Prostate gland (tissue), 2 donors: ENCODE measurements at places on chromosomes 1 and 21. TPM values are rescaled to one million over a fixed set of nuclear protein-coding genes. Genes with fewer than 3 reads are reported as not detected.

GRCh38 chr1:116404699-116405098, 31.7 kb downstream of the ATP1A1 start:
- peak overlapping the region; percentile 13 for H3K27ac ChIP-seq
- H3K36me3 ChIP-seq, result peaks cover 29% of the 10 kb centered on the region
- no peak for DNase-seq
- H3K27me3 ChIP-seq, result no peaks in the 10 kb centered on the region
- no peak overlapping the region for H3K4me3 ChIP-seq

DNA sequence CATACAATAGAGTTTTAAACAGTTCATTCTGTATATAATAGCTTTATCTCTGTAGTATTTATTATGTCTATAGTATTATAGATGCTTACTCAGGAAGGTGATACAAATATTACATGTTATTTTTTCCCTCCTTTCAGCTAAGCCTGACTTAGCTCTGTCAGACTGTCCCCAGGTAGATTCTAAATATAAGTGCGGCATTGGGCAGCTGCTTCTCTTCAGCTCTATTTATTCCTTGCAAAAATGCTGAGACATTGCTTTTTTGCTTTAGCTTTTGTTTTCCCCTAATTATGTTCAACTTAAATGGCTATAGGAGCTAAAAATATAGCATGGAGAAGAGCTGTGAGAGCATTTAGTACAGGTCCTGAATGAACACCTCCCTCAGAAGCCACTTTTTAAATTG, 203.2 kb upstream of the BEND5 start:
- H3K27me3 ChIP-seq, result no peaks in the 10 kb centered on the region
- H3K4me3 ChIP-seq, result no peak overlapping the region
- no peak for DNase-seq
- no peak overlapping the region for H3K27ac ChIP-seq

GRCh38 chr1:63902844-63903589, 129.2 kb downstream of the ROR1 start:
- H3K27me3 ChIP-seq, result no peaks in the 10 kb centered on the region
- H3K36me3 ChIP-seq, result no peaks in the 10 kb centered on the region
- DNase-seq, result no peak

IFT25 gene
- total RNA-seq, result 18.9 TPM

- no peak overlapping the region for H3K4me3 ChIP-seq
- no peaks in the 10 kb centered on the region for H3K36me3 ChIP-seq
- H3K4me1 ChIP-seq, result no peaks in the 10 kb centered on the region
- no peak for DNase-seq
- H3K27ac ChIP-seq, result peak overlapping the region; percentile 81
These were observed 2.5 kb downstream of the ZNF362 start for GRCh38 chr1:33258788-33259274.

- H3K27ac ChIP-seq, result no peak overlapping the region
- no peaks in the 10 kb centered on the region for H3K4me1 ChIP-seq
- H3K4me3 ChIP-seq, result no peak overlapping the region
- DNase-seq, result no peak
These were observed 113.3 kb downstream of the TNR start for GRCh38 chr1:175630076-175630475.

BEST4 gene
- not detected for total RNA-seq

DNA sequence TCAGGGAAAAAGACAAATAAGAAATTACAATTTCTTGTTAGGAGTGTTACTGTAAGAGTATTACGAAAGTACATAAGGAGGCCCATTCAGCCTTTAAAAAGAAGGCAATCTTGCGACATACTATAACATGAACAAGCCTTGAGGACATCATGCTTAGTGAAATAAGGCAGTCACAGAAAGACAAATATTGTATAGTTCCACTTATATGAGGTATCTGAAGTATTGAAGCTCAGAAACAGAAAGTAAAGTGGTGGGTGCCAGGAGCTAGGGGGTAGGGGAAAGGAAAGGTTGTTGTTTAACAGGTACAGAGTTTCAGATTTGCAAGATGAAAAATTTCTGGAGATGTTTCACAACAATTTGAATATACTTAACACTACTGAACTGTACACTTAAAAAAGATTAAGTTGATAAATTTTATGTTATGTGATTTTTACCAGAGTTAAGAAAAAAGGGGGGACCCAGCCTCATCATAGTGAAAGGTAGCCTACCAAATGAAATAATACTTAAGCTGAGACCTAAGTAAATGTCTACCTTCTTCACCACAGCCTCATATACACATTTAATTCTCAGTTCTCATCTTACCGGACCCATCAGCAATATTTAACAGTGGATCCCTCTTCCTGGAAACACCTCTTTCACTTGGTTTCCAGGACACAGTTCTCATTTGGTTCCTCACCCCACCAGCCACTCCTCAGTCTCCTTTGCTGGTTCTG, 19.5 kb downstream of the USP24 start:
- no peaks in the 10 kb centered on the region for H3K4me1 ChIP-seq
- no peak for DNase-seq
- H3K4me3 ChIP-seq, result no peak overlapping the region

GRCh38 chr1:51600529-51600928, 16.4 kb upstream of the OSBPL9 start:
- no peaks in the 10 kb centered on the region for H3K36me3 ChIP-seq
- no peak overlapping the region for H3K4me3 ChIP-seq
- H3K27me3 ChIP-seq, result no peaks in the 10 kb centered on the region
- no peaks in the 10 kb centered on the region for H3K4me1 ChIP-seq
